ENCODE measurements at places on chromosomes 6 and 20.

GRCh38 chr20:32510601-32511357 is 74.4 kb downstream of the NOL4L start:
- peaks cover 16% of the 10 kb centered on the region for H3K4me1 ChIP-seq
- no peak overlapping the region for H3K27ac ChIP-seq
- no peaks in the 10 kb centered on the region for H3K36me3 ChIP-seq
- no peak overlapping the region for H3K4me3 ChIP-seq

- H3K27ac ChIP-seq = no peak overlapping the region
- no peak for DNase-seq
- no peaks in the 10 kb centered on the region for H3K4me1 ChIP-seq
- no peaks in the 10 kb centered on the region for H3K27me3 ChIP-seq
- no peak overlapping the region for H3K4me3 ChIP-seq
- H3K36me3 ChIP-seq = no peaks in the 10 kb centered on the region
Measured at GRCh38 chr20:39897781-39898466, 791.1 kb downstream of the MAFB start.

GRCh38 chr20:44324343-44324742 is 12.5 kb upstream of the R3HDML start:
- H3K4me1 ChIP-seq = peaks cover 7% of the 10 kb centered on the region
- no peaks in the 10 kb centered on the region for H3K27me3 ChIP-seq
- no peaks in the 10 kb centered on the region for H3K36me3 ChIP-seq

DNA sequence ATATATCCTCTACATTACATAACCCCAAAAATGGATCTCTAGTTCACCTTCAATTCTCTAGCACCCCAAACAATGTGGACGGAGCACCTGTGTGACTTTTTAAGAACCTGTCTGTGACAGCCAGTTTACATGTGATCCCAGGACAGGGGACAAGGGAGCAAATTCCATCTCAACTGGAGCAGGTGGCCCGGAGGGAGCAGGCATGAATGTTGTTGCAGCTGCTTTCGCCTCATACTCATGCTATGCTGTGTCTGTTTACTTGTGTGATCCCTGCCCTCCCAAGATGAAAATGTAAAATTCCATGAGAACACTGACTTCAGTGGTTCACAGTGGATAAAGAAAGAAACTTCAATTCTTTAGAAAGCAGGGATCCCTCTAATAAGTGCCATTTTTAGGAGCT is 600.3 kb downstream of the CDH26 start:
- H3K36me3 ChIP-seq = no peaks in the 10 kb centered on the region
- H3K4me3 ChIP-seq = no peak overlapping the region
- no peak for DNase-seq
- no peak overlapping the region for H3K27ac ChIP-seq

DNA sequence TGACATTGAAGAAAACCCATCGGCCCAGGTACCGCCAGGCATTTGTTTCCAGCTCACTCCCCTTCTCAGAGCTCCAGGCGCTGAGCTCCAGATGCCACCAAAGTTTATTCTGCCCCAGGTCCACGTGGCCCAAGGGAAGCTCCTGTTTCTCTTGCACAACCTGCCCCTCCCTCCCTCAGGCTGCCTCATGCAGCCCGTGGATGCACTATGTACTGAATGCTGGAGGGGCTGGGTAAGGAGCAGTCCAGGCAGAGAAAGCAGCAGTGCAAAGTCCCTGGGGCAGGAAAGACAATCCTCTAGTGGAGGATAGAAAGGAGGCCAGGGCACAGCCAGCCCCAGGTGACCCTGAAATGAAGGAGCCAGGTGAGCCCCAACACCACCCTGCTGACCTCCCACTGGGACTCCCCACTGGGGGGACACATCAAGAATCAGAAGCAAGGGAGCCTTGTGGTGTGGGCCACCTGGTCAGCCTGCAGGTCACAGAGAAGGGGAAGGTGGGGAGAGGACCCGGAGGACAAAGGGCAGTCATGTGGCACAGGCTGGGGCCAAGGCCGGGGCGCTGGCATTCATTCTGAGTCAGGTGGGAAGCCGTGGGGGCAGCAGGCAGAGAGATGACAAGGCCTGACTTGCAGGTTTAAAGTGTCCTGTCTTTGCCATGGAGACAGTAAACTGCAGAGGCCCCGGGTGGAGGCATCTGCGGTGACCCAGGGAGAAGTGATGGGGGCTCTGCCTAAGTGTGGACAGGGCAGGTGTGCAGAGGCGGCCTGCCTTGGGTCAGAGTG is 230.1 kb downstream of the PREX1 start:
- no peak overlapping the region for H3K4me3 ChIP-seq
- H3K4me1 ChIP-seq = no peaks in the 10 kb centered on the region
- no peak overlapping the region for H3K27ac ChIP-seq

- no peaks in the 10 kb centered on the region for H3K27me3 ChIP-seq
- no peak for DNase-seq
- no peaks in the 10 kb centered on the region for H3K4me1 ChIP-seq
- H3K4me3 ChIP-seq = no peak overlapping the region
Measured at GRCh38 chr6:22596011-22596410, 26.6 kb downstream of the HDGFL1 start.

GRCh38 chr20:8709627-8710026 is 359.3 kb upstream of the PLCB4 start:
- DNase-seq = no peak
- H3K27me3 ChIP-seq = no peaks in the 10 kb centered on the region
- H3K4me3 ChIP-seq = no peak overlapping the region
- H3K27ac ChIP-seq = no peak overlapping the region
- no peaks in the 10 kb centered on the region for H3K4me1 ChIP-seq
- no peaks in the 10 kb centered on the region for H3K36me3 ChIP-seq

Data from vagina (tissue), 2 donors.